ENCODE measurements at places on chromosomes 5 and 9.

- no peak for DNase-seq
These were observed 42.1 kb downstream of the UBQLN1 start for GRCh38 chr9:83665580-83666200.

- DNase-seq, result no peak
These were observed 47.3 kb downstream of the FBN2 start for GRCh38 chr5:128490761-128491160.

DNA sequence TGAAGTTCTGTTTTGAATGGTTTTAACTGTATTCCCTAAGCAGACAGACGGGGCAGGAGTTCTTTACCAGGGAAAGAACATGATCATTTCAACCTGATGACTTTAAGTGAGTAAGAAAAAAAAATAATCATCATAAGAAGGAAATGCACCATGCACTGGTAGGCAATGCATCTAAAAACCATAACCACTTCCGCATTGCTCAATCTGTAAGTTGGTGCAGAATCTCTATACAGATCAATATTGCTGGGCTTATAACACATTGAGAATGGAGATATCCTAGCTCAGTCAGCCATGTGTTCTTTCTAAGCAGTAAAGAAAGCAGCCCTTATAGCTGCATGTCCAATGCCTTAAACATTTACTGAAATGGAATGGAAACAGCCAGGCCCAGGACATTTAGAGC lies 407.1 kb upstream of the DMAC1 start:
- no peak for DNase-seq

- DNase-seq, result peak; percentile 15
These were observed 25.3 kb upstream of the LRRTM2 start for GRCh38 chr5:138900281-138900965.

- no peak for DNase-seq
These were observed 34.9 kb downstream of the POLR1E start for GRCh38 chr9:37520641-37521040.

Measured in CD4-positive, alpha-beta T cell treated with Interleukin-6 at 100 ng/mL for 8 hours (primary cell).